ENCODE measurements at places on chromosomes 1 and 21.

DNA sequence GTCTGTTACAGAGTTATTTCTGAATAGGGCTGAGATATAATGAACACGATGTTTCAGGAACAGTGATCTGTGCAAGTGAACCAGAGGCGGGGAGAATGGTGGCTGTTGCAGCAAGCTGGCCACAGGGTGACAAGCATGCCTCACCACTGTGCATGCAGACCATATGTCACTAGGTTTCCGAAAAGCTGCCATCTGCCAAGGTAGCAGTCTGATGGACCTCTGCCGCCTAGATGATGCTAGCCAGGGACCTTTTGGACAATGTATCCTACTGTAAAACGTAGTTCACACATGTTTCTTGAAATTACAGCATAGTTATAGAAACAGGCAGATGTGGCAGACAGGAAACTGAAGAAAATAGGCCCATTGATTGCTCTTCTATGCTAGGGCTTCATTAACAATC lies 204.2 kb upstream of the RRP15 start:
- DNase-seq, result no peak

DNA sequence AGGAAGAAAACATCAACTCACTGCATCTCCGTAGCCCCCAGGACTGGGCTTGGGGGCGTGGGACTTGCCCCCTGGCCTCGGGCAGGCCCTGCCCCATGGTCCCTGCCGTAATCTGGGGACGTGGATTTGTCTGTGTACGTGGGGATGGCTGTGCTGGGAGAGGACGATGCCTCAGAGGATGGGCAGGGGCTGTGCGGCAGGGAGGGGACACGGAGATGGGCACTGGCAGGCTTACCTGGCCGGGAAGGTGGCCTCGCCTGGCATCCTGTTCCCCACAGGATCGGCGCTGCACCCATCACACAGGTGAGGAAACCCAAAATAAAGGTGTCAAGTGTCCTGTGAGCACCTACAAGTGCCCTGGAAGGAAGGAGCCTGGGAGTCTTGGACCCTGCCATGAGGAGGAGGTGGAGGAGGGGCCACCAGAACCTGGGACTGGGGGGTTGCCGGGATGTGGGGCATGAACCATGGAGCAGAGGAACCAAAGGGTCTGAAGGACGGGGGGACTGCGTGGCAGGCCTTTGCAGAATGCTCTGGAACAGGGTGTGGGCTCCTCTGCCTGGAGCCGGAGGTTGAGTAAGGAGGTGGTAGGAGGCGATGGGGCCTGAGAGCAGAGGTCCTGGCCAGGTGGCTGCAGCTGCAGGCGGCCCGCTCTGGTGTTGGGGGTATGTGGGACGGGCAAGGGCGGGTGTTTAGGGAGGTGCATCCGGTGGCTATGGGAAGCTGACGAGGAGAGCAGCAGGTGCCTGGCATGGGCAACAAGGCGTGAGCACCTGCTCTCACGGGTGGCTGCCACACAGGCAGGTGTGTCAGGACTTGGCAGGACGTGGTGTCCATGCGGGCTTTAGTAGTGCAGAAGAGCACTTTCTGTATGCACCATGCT lies 27.8 kb upstream of the LRRC3 start:
- no peak for DNase-seq

GRCh38 chr1:205137901-205138300 lies 16.1 kb upstream of the RBBP5 start:
- DNase-seq, result no peak

- no peak for DNase-seq
Observed at GRCh38 chr21:42779431-42779861, 99.9 kb downstream of the WDR4 start.

DNA sequence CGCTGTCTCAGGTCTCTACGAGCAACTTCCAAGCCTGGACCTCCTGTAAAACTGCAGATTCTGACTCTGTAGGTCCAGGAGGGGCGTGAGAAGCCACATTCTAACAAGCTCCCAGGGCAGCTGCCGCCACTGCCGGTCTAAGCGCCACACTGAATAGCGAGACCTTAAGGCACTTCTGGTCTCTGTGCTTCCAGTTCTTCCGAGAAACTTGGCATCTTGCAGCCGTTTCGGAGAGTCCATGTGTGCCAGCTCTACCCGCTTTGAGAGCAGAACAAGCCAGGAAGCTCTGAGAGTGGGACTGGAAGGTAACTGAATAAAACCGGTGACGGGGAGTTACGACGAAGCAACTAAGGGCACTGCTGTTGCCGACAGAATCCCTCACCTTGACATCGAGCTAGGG lies 12.5 kb downstream of the AGT start:
- DNase-seq, result no peak

DNA sequence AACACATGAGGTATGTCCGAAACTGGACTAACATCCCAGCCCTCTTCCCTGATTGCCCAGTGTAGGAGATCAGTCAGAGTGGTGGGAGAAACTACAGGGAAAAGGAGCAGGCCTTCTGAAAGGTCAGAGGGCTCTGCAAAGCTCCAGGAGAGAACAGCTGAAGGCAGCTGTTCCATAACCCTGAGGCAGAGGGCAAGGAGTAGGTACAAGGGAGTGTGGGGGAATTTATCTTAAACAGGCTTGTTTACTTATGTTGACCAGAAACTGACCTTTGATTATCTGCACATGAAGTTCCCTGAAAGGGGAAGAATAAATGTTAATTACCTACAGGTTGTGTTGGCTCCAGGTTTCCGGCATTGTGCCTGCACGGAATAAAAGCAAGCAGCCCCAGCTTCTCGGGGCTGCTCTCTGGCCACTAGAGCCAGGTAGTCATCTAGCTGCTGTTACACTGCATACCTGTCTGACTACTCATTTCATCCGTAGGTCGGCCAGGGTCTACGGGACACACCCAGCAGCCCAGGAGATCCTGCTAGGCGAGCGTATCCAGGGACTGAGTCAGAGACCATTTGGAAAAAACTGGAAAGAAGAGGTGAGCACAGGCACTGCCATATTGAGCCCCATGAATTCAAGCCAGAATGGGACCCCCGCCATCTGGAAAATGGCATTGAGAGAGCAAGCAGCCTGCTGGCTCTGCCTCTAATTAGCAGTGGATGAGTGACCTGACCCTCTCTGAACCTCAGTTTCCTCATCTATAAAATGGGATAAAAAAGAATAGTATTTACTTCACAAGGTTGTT lies 14.9 kb upstream of the PAQR7 start:
- DNase-seq, result peak; percentile 70

All from mesenchymal stem cell (in vitro differentiated cells and primary cell).